ENCODE measurements at places on chromosomes 7 and 10.

GRCh38 chr10:73446926-73447325 lies 13.6 kb upstream of the MSS51 start:
- no peak for DNase-seq

DNA sequence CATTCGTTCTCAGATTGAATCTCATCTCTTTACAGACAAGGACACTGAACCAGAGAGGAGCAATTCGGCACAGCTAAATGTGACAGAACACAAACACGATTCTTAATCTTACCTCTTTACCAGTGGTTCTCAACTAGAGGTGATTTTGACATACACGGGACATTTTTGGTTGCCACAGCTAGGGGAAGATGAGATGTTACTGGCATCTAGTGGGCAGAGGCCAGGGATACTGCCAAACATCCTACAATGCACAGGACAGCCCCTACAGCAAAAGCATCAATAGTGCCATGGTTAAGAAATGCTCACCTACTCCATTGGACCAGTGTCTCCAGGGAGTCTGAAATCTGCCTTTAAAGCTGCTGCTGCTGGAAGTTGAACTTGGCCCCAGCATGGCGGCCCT lies 27.3 kb downstream of the PDE1C start:
- DNase-seq: no peak

DNA sequence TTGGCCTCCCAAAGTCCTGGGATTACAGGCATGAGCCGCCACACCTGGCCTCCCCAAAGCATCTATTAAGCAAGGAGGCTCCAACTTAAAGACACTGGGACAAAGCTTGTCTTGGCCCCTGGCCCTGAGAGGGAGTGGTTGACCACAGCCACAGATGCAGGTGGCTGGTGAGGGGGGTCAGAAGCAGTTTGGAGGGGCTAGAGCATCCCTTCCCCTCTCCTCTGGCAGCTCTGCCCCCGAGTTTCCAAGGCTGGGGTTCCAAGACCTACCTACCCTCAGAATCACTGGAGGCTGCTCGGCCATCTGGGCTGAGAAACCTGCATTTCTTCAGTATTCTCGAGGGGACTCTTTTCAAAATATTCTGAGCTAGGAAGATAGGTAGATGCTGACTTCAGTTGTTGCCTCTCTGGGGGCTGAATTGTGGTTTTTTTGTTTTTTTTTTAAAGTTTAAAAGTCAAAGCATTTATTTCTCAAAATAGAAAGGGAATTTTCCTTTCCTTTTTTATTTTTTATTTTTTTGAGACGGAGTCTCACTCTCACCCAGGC lies 32.6 kb downstream of the DDIT4 start:
- DNase-seq: no peak

GRCh38 chr10:33165911-33166310 lies 168.6 kb downstream of the NRP1 start:
- no peak for DNase-seq

DNA sequence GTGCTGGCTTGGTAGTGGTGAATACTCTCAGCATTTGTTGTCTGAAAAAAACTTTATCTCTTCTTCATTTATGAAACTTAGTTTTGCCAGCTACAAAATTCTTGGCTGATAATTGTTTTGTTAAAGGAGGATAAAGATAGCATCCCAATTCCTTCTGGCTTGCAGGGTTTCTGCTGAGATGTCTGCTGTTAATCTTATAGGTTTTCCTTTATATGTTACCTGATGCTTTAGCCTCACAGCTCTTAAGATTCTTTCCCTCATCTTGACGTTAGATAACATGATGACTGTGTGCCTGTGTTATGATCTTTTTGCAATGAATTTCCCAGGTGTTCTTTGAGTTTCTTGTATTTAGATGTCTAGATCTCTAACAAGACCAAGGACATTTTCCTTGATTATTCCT lies 9.9 kb upstream of the MRPS33 start:
- no peak for DNase-seq

Data from liver (tissue), 10 donors.